ENCODE measurements at places on chromosomes 3 and 15. TPM values are rescaled to one million over a fixed set of nuclear protein-coding genes. Genes with fewer than 3 reads are reported as not detected.

ITGB5 gene
- total RNA-seq: not detected

GNL3 gene
- 110 TPM for total RNA-seq

PLSCR2 gene
- total RNA-seq: not detected

HDC gene
- not detected for total RNA-seq

GOLGA8G gene
- total RNA-seq: not detected

GOLGA8T gene
- total RNA-seq: 0.19 TPM

SLC28A2 gene
- total RNA-seq: not detected

ISG20 gene
- total RNA-seq: 89.2 TPM
